ENCODE measurements at places on chromosomes 2 and 18.

- DNase-seq = no peak
These were observed 28.2 kb downstream of the KCNG2 start for GRCh38 chr18:79825913-79826312.

DNA sequence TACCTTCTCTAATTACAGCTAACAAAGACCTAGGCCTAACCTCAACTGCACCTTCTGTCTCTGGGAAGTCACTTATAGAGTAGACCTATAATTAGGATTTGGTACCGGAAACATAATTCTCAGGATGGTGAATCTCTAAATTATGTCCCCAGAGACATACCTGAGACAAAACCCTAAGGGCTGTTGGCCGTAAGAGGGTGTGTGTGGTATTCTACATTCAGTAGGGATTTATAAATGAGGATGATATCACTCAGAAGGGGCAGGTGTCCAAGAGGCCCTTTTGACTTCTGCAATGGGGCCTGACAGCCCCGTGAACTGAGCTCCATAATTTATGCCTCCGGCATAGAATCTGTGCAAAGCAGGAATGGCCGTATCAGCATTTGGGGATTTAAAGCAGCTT is 13.5 kb upstream of the DARS1 start:
- DNase-seq = no peak

- DNase-seq = no peak
These were observed 14.6 kb upstream of the MBD2 start for GRCh38 chr18:54239091-54239490.

DNA sequence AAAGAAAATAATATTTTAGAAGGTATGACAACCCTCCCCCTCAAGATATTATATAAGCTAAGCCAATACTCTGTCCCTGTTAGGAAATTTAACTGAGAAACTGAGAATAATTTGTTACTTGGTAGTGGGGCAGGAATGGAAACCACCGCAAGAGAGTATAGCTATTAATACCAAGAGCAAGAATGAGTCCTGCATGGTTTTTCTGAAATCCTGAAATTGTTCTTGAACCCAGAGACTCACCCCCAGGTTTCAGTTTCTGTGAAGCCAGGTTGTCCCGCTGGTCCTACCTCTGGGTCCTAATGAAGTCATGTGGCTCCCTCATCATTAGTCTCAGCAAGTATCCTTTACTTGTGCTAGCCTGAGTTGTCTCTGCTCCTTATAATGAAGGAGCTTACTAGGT is 671.0 kb upstream of the ACVR2A start:
- DNase-seq = no peak

GRCh38 chr2:168439536-168439935 is 16.5 kb upstream of the CERS6 start:
- no peak for DNase-seq

- DNase-seq = no peak
These were observed 203.2 kb downstream of the ETAA1 start for GRCh38 chr2:67600222-67600871.

GRCh38 chr2:158835431-158835830 is 40.3 kb downstream of the DAPL1 start:
- no peak for DNase-seq

DNA sequence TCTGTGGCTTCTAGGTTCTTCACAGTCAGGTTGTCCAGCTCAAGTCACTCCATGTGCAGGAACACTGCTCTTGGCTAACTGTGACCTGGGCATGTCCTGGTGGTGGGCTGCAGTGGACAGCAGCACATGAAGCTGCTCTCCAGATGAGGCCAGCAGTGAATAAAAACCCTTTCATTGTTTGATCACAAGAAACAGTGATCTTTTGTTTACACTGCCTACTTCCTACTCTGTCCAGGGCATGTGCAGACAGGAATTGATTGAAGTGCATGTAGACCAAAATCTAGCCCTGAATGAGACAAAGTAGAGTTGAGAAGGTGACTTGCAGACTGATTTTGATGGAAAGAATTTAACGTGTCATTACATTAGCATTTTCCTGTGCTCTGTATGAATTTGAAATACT is 34.9 kb downstream of the BCL2L11 start:
- DNase-seq = no peak

DNA sequence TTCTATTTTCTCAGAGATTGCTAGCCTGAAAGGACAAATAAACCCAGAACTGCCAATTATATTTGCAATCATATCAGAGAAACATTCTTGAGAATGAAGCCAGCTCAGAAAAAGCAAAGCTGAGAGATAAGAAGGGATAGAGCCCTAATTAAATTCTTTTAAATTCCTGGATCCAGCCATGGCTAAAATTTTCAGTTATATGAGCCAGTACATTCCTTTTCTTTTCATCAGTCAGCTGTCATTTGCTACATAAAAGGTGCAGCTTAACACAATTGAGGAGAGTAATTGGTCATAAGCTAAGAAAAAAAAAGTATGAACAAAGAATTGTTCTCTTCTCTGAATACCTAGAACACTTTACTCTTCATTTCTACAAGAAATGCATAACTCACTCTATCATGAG is 303.5 kb upstream of the FIGN start:
- no peak for DNase-seq

Data from cerebellar nuclear complex (tissue), 1 donor.